ENCODE measurements at places on chromosomes 6 and 20.

DNA sequence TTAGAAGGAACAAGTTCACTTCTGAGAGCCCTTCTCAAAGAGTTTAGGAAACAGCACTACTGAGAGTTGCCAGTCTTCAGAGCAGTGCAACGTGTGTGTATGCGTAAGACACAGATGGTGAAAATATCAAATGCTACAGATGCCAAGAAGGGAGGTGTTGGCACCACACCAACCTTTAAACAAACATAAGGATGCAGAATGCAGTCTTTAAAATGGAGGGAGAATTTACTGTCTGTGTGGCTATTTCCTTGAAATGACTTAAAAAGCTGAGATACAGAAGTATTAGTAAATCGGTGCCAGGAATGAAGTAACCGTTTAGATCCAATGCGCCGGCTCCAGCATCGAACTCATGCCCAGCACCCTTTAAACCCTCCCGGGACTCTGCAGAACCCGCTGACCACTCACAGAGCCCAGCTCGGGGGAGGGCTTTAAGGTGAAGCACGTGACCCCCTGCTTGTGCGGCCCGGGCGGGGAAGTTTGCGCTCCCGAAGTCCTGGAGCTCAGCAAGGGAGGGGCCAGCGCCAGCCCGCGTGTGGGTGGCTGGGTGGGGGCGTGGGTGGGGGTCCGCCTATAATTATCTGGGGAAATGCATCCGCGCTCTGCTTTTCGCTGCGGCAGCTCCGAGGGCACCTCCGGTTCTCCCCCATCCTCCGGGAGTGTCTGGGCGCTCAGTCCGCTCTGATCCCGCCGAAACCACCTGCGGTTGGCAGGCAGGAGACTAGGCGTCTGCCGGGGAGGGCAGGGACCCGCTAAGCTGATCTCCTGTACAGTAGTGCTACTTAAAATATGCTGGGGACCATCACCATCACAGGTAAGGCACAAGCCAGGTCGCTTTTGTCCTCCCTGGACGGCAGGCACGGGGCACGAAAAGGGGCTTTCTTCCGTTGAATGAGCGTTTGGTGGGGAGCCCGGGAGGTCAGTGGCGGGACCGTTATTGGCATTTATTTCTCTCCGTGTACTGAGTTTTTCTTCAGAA is 66.0 kb downstream of the ZBTB2 start:
- H3K36me3 ChIP-seq = no peaks in the 10 kb centered on the region
- H3K27ac ChIP-seq = no peak overlapping the region
- peak overlapping the region; percentile 25 for H3K4me3 ChIP-seq
- DNase-seq = peak; percentile 13

GRCh38 chr6:170227521-170227983 is 63.3 kb downstream of the DLL1 start:
- no peak for DNase-seq
- H3K27ac ChIP-seq = no peak overlapping the region
- no peaks in the 10 kb centered on the region for H3K27me3 ChIP-seq
- no peak overlapping the region for H3K4me3 ChIP-seq
- H3K4me1 ChIP-seq = peaks cover 4% of the 10 kb centered on the region

- no peaks in the 10 kb centered on the region for H3K36me3 ChIP-seq
- H3K27ac ChIP-seq = no peak overlapping the region
- H3K27me3 ChIP-seq = no peaks in the 10 kb centered on the region
- no peak overlapping the region for H3K4me3 ChIP-seq
Measured at GRCh38 chr6:30769088-30769852, 24.9 kb upstream of the IER3 start.

DNA sequence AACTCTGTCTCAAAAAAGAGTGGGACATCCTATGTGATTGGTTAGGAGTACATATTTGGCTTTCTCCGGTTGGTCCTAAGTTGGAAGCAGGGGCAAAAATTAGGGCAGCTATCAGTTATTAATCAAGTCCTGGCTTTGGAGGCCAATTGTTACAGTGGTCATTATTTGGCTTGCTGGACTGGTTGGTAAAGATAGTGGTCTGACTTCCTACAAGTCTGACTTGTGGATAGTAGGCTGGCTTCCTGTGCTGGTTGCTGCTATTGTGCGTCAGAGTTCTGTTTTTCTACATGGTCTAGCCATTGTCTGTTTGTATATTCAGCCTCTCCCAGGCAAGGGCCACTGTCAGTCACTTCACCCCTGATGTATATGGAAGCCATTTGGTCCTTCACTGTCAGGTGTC is 7.0 kb downstream of the ACOT8 start:
- peaks cover 9% of the 10 kb centered on the region for H3K4me1 ChIP-seq
- H3K27ac ChIP-seq = no peak overlapping the region
- no peaks in the 10 kb centered on the region for H3K27me3 ChIP-seq
- H3K36me3 ChIP-seq = peaks cover 57% of the 10 kb centered on the region
- H3K4me3 ChIP-seq = no peak overlapping the region

GRCh38 chr20:2210646-2211552 is 84.9 kb upstream of the TGM3 start:
- H3K4me1 ChIP-seq = peaks cover 14% of the 10 kb centered on the region
- no peak overlapping the region for H3K4me3 ChIP-seq
- no peaks in the 10 kb centered on the region for H3K36me3 ChIP-seq
- no peak overlapping the region for H3K27ac ChIP-seq

DNA sequence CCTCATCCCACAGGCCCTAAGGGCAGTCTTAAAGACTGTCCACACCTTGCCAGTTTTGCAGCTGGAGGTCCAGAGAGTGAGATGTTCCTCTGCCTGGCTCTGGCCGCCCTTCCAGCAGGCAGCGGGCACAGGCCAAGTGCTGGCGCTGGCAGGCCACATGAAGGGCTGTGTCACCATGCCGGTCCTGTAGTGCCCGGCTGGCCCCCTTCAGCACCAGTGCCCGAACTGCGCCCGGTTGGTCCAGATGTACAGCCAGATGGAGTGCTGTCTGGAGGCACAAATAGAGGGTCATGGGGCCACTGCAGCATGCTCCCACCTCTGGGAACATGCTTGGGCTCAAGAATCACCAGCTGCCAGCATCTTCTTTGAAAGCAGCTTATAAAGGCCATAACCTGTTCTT is 3.8 kb downstream of the NFKBIE start:
- no peaks in the 10 kb centered on the region for H3K36me3 ChIP-seq
- peaks cover 20% of the 10 kb centered on the region for H3K4me1 ChIP-seq
- no peak overlapping the region for H3K27ac ChIP-seq
- no peaks in the 10 kb centered on the region for H3K27me3 ChIP-seq
- H3K4me3 ChIP-seq = no peak overlapping the region

DNA sequence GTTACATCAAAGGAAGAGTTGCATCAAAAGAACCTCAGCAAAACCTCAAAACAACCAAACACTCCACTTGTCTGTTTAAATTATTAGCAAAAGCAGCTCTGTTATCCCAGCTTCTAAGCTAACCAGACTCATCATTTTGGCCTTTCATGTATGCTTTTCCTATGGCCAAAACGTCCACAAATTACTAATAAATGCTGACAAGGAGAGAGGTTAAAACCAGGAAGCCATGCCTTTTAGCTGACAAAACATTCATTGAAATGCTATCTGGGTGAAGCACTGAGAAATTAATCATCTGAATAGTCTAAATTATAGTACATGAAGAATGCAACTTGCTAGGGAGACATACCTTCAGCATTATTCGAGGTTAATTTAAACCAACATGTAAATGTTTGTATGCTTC is 80.6 kb downstream of the LAMA2 start:
- H3K4me3 ChIP-seq = no peak overlapping the region
- no peak for DNase-seq
- no peaks in the 10 kb centered on the region for H3K27me3 ChIP-seq
- H3K36me3 ChIP-seq = no peaks in the 10 kb centered on the region
